Aorta (tissue), 5 donors: ENCODE measurements at places on chromosomes 6 and 20. TPM values are rescaled to one million over a fixed set of nuclear protein-coding genes. Genes with fewer than 3 reads are reported as not detected.

Gene MUC22
- total RNA-seq: not detected

DNA sequence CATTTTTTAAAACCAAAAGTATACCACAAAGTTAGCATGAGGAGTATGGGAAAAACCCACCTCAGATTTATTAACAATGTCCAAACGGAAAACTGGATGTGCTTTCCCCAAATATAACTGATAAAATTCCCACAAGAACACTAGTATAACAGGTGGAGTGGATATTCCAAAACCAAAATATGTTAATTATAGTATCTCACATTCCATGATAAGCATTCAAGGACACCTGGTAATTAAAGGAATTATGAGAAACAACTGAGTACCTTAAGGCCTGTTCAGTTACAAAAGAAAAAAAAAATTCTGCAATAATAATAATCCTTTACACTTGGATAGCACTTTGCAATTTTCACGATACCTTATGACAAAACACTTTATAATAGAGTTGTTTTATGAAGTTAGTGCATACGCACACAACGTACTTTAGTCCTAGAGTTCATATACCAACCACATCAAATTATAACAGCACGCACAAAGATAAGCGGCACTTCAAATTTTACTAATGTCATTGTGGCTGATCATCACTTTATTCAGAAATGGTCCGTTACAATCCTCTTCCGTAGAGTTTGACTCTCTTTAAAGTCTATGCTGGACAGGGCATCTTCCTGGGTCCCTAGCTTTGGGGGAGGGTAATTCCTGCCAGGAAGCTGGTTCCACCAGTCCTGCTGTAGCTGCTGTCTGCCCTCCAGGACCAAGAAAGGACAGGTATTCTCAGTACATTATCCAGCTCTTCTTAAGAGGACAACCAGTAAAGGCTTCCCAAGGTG, 1.7 kb downstream of the CDK19 start:
- H3K4me1 ChIP-seq: no peaks in the 10 kb centered on the region
- H3K27me3 ChIP-seq: no peaks in the 10 kb centered on the region
- H3K27ac ChIP-seq: no peak overlapping the region
- peak overlapping the region; percentile 80 for H3K4me3 ChIP-seq

Gene UBD
- 0.32 TPM for total RNA-seq

DNA sequence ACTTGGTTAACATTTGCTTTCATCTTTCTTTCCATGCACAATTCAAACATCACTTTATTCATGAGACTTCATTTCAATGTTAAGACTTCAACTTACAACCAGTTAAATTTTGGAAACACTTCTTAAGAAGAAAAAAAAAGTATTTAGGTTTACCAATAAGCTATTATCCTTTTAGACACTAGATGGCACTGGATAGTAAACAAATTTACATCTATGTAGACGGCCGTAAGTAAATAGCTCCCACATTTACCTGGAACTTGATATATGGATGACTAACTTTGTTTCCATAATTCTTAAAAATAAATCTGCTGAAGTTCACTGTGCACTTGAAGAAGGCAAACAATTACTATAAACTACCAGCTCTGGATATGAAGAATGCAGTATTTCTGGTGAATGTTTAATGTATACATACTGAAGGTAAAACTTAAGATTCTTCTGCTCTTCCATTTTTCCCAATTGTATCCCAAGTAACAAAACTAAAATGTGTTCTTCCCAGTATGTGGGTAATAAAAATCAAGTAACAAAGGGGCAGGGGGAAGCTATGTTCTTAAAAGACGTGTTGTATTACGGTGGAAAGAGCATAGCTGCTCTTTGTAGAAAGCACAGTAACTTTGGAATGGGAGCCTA, 130.6 kb upstream of the C6orf118 start:
- no peak overlapping the region for H3K27ac ChIP-seq
- no peak for DNase-seq
- H3K36me3 ChIP-seq: no peaks in the 10 kb centered on the region
- no peak overlapping the region for H3K4me3 ChIP-seq

DNA sequence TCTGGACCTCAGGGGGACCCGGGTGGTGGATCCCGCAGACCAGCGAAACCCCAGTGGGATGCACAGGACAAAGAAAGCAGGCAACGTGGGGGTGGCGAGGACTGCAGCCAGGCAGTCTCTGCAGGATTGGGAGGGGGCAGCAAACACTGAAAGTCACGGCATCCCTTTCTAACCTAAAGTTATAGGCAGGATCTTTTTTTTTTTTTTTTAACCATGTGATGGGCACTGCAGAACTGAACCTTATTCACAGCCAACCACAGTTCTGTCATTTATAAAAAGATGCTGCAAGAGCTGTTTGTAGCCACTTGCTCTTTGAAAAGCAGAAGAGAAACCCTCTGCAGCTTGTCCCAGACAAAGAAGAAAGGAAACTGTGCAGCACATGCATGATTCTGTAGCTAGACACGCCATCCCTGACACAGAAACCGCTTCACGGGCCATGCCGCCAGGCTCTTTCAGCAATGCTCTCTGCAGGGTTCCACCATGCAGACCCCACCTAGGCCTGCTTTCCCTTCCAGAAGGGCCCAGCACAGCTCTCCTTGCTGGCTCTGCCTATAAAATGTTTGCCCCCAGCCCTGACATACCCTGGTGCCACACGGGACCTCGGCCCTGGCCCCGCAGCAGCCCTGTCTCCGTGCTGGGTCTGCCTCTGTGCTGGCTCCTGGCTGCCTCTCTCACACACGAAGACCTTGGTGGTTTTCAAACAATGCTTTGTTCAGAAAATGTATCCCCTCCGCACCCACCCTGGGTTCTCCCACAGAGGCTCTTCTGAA, 70.8 kb downstream of the PYGB start:
- H3K27me3 ChIP-seq: no peaks in the 10 kb centered on the region
- no peaks in the 10 kb centered on the region for H3K36me3 ChIP-seq
- DNase-seq: peak; percentile 62
- H3K4me1 ChIP-seq: no peaks in the 10 kb centered on the region
- H3K4me3 ChIP-seq: no peak overlapping the region
- H3K27ac ChIP-seq: no peak overlapping the region

Gene DEFB118
- total RNA-seq: not detected

DNA sequence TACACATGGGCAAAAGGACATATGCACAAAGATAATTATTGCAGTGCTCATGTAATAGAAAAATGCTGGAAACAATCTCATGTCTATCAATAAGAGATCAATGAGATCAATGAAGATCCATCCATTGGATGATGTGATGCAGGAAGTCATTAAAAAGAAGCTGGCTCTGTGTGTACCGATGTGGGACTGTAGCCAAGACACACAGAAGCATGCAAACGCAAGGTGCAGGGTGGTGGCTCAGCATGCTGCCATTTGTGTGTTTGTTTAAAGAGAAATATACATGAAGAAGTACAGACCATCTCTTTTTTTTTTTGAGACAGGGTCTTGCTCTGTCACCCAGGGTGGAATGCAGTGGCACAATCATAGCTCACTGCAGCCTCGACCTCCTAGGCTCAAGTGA, 33.1 kb upstream of the KCNB1 start:
- no peaks in the 10 kb centered on the region for H3K27me3 ChIP-seq
- peaks cover 3% of the 10 kb centered on the region for H3K4me1 ChIP-seq
- no peak overlapping the region for H3K27ac ChIP-seq

GRCh38 chr6:118618676-118619377, 32.6 kb downstream of the CEP85L start:
- H3K27me3 ChIP-seq: no peaks in the 10 kb centered on the region
- H3K4me1 ChIP-seq: no peaks in the 10 kb centered on the region
- H3K27ac ChIP-seq: no peak overlapping the region
- DNase-seq: peak; percentile 55
- no peak overlapping the region for H3K4me3 ChIP-seq

DNA sequence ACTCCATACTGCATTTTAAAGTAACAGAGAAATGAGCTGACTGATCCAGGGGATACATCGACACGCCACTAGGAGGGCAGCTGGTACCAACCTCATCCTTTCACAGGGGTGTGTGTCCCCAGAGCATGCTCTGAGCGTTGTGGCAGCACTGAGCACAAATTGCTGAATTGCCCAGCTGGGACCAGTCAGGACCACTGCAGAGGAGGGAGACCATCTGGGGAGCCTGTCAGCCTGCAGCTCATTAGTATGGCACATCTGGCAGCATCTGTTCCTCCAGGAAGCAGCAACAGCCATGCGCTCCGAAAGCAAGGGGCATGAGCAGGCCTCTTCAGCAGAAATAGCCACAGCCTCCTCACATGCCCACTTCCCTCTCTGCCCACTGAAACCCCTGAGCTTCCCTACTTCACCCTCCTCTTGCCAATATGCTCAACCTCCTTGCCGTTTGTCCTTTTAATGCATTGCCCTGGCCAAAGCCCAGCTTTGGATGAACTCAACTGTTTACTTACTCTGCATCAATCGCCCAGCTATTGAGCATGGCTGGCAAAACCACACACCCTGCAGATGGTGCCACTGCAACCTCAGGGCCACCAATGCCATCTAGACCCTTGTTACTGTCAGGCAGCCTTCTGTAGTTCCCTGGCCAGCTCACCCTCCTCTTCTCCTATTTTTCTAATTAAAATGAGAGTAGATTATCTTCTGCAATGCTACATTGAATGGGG, 77.6 kb upstream of the NEDD9 start:
- H3K27me3 ChIP-seq: no peaks in the 10 kb centered on the region
- H3K4me1 ChIP-seq: no peaks in the 10 kb centered on the region
- H3K4me3 ChIP-seq: no peak overlapping the region
- H3K36me3 ChIP-seq: no peaks in the 10 kb centered on the region

DNA sequence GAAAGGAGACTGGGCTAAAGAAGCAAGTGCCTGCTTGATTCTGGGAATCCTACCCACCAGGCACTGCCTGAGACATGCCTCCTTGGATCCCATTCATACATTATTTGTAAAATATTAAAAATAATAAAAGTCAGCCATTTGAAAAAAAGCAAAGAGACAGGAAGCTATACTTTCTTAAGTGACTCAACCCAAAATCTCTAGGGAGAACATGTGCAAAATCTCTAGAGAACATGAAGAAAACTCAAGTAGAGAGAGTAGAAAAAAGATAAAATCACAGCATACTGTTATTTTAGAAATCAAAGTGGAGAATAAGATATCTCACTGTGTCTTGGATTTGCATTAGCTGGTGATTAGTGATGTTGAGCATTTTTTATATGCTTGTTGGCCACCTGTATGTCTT, 197.2 kb upstream of the GGTLC1 start:
- H3K27me3 ChIP-seq: no peaks in the 10 kb centered on the region
- H3K27ac ChIP-seq: no peak overlapping the region
- H3K36me3 ChIP-seq: no peaks in the 10 kb centered on the region
- DNase-seq: no peak

- H3K4me3 ChIP-seq: no peak overlapping the region
- no peaks in the 10 kb centered on the region for H3K36me3 ChIP-seq
- no peaks in the 10 kb centered on the region for H3K27me3 ChIP-seq
Measured at GRCh38 chr6:1747531-1747930, 137.8 kb downstream of the FOXC1 start.

Gene HLA-DRB5
- 127 TPM for total RNA-seq

- peaks cover 3% of the 10 kb centered on the region for H3K36me3 ChIP-seq
- no peaks in the 10 kb centered on the region for H3K4me1 ChIP-seq
- no peak for DNase-seq
- no peak overlapping the region for H3K4me3 ChIP-seq
- H3K27me3 ChIP-seq: no peaks in the 10 kb centered on the region
- H3K27ac ChIP-seq: no peak overlapping the region
Measured at GRCh38 chr20:23399568-23400241, 21.6 kb downstream of the NAPB start.

- H3K27ac ChIP-seq: no peak overlapping the region
- H3K36me3 ChIP-seq: no peaks in the 10 kb centered on the region
- H3K4me1 ChIP-seq: no peaks in the 10 kb centered on the region
- peak; percentile 25 for DNase-seq
- H3K27me3 ChIP-seq: no peaks in the 10 kb centered on the region
Measured at GRCh38 chr6:168393126-168393870, 47.7 kb upstream of the SMOC2 start.

DNA sequence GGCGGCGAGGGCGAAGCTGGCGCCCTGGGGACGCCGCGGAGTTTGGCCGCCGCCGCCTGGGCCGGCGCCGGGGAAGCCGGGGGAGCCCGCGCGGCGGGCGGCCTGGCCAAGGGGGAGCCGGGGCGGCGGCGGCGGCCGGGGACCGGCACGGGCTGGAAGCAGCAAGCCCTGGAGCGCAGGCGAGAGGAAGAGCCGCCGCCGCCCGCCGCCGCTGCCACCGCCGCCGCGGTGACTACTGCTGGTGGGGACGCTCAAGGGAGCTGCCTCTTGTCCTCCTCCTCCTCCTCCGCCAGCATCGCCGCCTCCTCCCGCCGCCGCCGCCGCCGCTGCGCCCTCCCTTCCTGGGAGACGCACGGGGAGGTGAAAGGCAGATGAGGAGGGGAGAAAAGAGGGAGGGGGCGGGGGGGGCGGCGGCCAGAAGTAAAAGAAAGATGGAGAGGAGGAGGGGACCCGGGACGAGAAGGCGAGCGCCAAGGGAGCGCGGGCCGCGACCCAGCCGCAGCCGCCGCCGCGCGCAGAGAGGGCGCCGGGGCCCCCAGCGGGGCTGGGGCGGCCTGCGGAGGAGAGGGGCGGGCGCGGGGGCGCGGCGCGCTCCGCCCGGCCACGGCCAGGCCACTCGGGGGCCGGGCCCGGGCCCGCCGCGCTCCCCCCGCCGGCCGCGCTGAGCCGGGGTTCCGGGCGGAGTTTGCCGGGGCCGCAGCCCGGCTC, 846 bp downstream of the PDE10A start:
- no peak overlapping the region for H3K27ac ChIP-seq
- H3K27me3 ChIP-seq: peaks cover 4% of the 10 kb centered on the region
- DNase-seq: no peak
- H3K36me3 ChIP-seq: no peaks in the 10 kb centered on the region

DNA sequence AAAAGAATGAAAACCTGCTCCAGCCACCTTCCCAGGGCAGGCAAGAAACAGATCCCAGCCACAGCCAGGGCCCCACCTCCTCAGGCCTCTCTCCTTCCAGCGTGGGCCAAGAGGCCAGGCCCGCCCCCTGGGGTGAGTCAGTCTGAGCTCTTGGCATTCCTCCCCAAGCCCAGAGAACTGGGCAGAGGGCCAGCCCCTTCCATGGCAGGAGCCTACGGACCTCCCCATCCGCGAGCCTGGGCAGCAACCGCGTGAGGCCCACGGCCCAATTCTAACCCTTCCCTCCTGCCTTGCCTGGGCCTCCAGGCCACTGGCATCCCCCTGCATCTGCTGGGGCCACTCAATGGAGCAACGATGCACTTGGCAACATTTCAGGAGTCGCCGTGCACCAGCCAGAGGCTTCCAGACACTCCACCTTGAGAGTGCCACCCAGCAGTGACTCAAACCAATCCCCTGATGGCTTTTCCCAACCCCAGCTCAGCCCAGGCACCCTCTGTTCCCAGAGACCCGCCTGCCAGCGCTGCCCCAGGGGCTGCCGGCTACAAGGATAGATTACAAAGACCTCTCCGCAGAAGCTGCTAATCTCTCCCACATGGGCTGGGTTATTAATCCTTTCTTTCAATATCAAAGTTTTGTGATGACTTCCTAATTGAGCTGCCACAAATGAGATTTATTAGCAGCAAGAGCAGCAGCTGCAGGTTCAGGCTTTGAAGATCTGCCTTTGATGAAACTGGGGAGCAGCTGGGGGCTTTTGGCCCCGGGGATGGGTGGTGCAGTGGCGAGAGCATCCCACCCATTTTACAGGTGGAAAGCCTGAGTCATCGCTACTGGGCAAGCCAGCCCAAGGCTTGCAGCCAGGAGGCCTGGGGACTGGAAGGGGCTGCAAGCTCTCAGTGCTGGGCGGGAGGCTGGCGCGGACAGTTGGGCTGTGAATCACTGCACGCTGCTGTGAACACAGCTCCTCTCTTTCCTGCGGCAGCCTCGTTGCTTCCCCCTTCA, 85.7 kb downstream of the NFATC2 start:
- DNase-seq: peak; percentile 98
- H3K4me3 ChIP-seq: no peak overlapping the region
- H3K27ac ChIP-seq: peak overlapping the region; percentile 86
- no peaks in the 10 kb centered on the region for H3K4me1 ChIP-seq

GRCh38 chr6:32835167-32835893, 3.2 kb downstream of the TAP2 start:
- H3K4me1 ChIP-seq: no peaks in the 10 kb centered on the region
- no peaks in the 10 kb centered on the region for H3K27me3 ChIP-seq
- H3K27ac ChIP-seq: no peak overlapping the region

Gene PDE10A
- 17.1 TPM for total RNA-seq
